Omental fat pad (tissue), 4 donors: ENCODE measurements at places on chromosomes 1 and 21. TPM values are rescaled to one million over a fixed set of nuclear protein-coding genes. Genes with fewer than 3 reads are reported as not detected.

Gene KCNT2
- total RNA-seq: 20.9 TPM

Gene SH2D5
- 0.25 TPM for total RNA-seq

DNA sequence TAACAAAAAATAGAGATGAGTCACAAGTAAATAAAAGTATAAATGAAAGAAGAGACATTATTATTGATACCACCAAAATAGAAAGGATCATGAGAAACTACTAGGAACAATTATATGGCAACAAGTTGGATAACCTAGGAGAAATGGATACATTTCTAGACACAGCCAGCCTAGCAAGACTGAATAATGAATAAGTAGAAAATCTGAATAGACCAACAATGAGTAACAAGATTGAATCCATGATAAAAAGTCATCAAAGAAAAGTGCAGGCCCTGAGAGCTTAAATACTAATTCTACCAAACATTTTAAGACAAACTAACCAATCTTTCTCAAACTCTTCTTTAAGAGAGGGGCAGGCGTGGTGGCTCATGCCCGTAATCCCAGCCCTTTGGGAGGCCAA is 538.6 kb upstream of the PBX1 start:
- DNase-seq: no peak

DNA sequence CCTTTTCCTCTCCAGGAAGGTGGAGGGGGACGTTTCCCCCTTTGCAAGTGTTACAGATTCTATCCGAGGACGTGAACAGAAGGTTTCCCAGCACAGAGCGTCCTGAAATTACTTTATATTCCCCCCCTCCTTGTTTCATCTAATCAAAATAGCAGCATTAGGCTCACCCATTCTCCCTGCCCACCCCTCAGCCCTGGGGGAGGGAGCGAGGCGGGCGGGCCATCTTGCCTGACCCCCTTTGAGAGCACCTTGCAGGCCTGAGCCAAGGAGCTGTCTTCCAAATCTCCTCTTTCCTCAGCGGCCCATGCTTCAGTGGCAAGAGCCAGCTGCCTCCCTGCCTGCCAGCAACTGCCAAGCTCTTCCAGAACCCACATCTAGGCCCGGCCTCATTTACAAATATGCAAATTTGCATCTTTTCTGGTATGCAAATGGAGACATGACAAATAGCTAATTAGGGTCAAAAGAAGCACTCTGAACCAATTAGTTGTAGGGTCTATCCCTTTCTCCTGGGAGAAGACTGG is 69.1 kb upstream of the POU3F1 start:
- DNase-seq: no peak

DNA sequence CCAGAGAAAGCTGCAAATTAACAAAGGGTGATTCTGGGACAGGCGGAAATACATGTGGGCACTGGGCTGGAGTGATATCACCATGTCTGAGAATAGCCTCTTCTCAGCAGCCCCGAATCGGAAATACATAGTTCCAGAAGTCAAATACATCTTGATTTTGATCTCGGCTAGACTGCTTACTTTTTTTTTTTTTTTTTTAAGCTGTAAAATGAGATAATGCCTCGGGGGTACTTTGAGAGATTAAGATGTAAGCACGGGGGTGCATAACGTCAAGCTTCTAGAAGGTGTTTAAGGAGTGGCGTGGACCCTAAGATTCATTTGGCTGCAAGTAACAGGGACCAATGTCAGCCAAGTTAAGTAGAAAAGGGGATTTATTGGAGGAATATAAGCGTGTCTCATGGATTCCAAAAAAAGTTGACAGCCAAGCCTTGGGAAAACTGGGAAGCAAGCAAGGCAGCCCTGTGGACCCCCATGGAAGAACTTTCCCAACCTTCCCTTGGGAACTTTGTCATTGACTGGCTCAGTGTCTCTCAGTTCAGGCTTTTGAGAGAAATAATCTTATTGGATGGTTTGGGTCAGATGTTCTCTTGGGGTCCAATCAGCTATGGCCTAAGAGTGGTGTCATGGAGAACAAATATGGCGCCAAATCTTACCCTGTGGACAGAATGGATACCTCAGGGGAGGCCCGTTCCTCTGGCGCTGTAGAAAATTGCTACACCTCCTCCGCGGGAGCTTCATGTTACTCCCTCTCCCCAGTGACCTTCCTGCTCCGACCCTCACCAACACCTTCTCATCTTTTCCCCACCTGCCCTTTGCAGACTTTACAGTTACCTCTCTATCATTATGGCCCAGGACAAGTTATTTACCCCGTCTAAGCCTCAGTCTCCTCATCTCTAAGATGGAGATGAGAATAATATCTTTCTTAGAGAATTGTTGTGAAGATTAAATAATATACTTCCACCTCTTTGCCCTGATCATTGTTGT is 186.6 kb downstream of the KAZN start:
- DNase-seq: no peak

- DNase-seq: no peak
Observed at GRCh38 chr1:83996191-83996590, 2.7 kb downstream of the TTLL7 start.

DNA sequence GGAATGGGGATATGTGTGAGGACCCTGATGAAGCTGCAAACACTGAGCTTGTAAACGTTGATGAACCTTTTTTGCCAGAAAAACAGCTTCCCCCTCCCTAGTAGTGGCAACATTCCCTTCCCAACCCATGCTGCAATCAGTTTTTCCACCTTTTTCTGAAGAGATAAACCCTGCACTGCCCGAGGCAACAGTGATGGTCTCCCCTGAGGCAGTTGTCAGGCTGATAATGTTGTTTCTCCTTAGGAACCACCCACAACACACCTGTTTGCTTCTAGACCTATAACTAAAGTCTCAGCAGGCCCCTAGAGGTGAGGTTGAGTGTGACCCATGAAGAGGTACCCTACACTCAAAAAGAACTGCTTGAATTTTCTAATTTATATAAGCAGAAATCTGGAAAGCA is 922.4 kb upstream of the ADGRL4 start:
- no peak for DNase-seq

DNA sequence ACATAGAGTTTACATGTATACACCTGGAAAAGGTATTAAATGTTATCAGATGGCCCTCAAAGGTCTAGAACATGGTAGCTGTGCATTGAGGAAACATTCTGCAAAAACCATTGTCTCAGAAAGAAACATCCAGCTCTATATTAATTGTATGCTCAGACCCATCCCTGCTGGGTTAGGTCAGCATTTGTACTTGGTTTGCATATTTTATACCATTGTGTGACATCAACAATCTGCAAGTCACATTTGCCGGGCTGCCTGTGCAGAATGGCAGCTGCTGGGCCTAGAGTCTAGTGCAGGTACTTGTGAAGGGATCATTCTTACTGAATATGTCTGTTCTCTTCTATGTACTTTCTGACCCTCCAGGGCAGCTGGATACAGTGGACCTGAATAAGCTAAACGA is 43.9 kb upstream of the LAMC2 start:
- no peak for DNase-seq

Gene ANGPTL1
- total RNA-seq: 154 TPM

GRCh38 chr1:5877683-5878530 is 114.3 kb downstream of the NPHP4 start:
- no peak for DNase-seq

GRCh38 chr1:24173638-24174575 is 13.2 kb downstream of the IFNLR1 start:
- DNase-seq: no peak

DNA sequence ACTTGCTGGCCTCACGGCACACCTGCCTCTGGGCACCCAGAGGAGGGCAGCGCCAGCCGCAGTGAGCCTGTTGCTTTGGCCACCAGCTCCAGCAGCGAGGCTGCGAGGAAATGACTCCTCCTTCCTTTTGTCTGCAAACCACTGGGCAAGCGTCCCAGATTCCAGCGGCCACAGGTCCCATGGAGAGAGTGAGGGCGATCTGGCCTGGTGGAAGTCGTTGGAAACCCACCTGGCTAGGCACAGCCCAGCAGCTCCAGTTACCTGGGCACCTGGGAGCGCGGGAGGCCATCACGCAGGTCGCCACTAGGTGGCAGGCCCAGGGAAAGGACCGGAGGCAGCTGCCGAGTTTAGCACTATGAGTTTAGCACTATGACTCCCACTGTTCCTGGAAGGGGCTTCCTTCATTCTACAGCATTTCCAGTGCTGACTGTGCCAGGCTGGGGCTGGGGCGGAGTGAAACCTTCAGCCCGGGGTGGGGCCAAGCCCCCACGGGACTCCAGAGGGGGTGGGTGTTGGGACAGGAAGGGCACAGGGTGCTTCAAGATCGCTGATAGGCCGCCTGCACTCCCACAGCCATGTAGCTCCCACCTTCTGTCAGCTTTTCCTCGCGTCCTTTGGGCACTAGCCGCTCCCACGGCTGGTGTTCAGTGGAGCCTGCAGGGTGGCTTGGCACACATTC is 1.1 kb upstream of the ESPN start:
- DNase-seq: no peak

GRCh38 chr1:30893776-30894507 is 14.6 kb downstream of the SDC3 start:
- DNase-seq: no peak

DNA sequence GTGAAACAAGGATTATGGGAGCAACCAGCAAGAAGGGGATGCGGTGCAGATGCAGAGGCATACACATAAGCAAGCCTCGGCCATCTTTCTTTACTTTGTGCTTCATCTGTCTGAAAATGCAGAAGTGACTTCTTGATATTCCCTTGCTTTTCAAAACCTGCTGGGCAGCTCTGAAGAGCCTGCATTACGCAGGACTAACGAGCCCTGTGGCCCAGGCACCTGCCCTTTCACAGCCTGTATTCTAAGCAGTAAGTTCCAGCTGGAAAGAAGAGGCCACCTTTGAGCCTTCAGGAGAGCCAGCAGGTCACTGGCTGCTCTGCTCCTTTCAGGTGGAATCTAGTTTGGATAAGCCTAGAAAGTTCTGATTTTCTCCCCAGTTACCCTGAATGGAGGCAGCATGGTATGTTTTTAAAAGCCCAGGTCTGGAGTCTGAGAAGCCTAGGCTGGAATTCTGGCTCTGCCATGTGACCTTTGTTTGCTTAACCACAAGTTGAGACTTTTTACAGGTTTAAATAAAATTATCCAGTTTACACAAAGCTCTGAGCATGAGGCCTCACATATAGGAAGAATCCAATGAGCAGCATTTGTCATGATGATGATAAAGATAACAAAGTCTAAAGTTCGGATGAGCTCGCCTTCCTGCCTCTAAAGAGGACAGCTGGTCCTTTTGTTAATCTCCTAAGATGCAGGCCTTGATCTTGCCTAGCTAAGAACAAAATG is 122.9 kb downstream of the UBR4 start:
- DNase-seq: no peak

Gene HAPLN2
- not detected for total RNA-seq

DNA sequence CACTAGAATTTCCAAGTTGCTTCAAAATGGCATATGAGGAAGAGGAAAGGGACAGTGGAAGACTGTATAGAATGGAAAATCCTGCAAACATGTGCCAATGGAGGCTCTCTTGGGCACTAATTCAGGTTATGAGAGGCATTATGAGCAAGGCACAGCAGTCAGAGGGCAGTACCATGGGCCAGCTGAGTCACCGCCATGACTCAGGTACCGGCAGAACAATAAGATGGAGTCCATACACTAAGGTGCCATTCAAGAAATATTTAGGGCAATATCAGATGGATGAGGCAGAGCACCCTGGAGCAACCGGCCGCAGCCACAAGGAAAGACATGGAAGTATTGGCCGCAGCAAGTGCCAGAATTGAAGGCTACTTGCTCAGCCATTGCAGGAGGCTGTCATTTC is 25.6 kb upstream of the VAV3 start:
- no peak for DNase-seq

DNA sequence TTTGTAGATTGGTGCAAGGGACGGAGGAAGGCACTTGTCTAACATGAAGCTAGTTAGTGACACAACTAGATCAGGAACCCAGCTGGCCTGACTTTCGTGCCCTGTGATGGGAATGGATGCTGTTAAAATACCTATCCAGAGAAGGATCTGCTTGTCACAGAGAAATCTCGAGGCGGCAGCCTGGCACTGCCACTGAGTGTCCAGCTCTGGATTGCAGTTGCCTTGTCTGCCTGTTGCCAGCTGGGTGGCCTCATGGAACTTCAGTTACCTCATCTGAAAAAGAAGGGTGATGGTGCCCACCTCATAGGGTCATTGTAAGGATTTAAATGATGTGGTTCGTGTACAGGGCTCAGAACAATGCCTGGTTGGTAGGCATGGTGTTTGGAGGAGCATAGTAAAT is 2.4 kb upstream of the PKP1 start:
- DNase-seq: no peak
